ENCODE measurements at places on chromosomes 6 and 20.
A peak's percentile ranks its signal among the peaks of the same experiment; 100 is the strongest.

DNA sequence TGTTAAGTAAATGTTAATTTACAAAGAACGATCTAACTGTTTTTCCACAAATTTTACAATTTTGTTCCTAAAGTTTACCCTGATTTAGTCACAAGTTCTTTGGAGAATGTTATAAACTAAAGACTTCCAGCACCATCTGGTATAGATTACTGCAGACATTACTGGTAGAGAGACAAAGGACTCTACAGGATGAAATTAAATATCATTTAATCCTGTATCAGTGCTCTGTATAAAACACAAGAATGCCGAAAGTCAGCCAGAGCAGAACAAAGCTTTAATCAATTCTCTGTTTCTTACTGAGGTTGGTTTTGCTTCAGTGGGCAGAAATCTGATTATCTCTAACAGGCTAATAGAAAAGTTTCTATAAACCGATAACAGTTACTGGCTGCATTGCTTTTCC, 763.6 kb downstream of the TENT5A start:
- DNase-seq, result no peak

DNA sequence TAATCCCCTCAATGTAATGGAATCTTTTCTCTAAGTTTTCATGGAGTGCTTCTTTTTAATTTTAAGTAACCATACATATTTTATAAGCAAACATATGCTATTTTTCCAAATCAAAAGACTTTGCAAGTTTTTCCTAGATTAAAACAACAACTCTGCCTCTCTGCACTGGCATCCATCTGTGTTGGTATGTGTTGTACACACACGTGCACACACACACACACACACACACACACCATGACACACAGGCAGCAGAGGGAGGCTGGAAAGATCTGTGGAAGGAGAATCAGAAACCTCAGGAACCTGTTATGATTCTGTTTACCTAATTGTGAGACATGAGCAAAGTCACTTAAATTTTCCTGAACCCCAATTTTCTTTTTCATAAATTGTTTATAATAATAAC, 295.0 kb upstream of the PRDM1 start:
- no peak for DNase-seq

DNA sequence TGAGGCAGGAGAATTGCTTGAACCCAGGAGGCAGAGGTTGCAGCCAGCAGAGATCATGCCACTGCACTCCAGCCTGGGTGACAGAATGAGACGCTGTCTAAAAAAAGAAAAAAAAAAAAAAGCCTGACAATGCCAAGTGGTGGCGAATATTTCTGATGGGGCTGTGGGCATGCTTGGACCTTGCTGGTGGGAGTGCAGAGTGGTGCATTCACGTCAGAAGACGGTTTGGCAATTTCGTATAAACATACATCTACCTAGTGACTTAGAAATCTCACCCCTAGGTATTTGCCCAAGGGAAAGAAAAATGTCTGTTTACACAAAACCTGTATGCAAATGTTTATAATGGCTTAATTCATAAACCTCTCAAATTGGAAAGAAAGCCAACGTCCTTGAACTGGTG, 33.6 kb downstream of the CTCFL start:
- DNase-seq, result no peak

GRCh38 chr6:129599467-129599866, 110.5 kb downstream of the ARHGAP18 start:
- DNase-seq, result no peak

- DNase-seq, result peak; percentile 44
Measured at GRCh38 chr20:58651946-58652605, 993 bp downstream of the STX16 start.

DNA sequence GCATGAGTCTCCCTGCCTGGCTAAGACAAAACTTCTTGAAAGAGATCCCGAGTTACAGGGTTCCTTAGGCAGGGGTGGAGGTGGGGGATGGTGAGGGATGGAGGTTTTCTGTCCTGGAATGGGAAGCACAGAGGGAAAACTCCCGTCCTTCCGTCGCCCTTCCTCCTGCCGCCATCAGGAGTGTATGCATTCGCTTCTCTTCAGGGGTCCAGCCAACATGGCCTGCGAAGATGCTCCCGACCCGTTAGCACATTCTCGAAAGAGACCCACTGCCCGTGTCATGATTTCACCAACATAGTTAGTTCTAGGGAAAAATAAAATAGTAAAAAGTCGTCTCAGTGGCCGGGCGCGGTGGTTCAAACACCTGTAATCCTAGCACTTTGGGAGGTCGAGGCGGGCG, 37.1 kb downstream of the KIF25 start:
- no peak for DNase-seq

DNA sequence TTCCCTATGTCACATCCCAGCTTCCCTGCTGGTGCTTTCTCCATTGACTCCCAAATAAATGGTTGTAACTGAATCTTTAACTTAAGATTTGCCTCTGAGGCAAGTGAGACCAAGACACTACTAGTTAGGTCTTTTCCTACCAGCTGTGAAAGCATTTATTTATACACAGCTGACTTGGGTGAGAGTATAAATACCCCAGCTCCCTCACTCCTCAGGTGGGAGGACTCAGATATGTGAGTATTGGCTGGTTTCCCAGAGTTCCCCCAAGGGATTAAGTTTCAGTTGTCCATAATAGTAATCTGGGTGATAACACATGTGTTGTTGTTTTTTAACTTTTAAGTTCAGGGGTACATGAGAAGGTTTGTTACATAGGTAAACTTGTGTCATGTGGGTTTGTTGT, 49.8 kb downstream of the CFAP61 start:
- no peak for DNase-seq

DNA sequence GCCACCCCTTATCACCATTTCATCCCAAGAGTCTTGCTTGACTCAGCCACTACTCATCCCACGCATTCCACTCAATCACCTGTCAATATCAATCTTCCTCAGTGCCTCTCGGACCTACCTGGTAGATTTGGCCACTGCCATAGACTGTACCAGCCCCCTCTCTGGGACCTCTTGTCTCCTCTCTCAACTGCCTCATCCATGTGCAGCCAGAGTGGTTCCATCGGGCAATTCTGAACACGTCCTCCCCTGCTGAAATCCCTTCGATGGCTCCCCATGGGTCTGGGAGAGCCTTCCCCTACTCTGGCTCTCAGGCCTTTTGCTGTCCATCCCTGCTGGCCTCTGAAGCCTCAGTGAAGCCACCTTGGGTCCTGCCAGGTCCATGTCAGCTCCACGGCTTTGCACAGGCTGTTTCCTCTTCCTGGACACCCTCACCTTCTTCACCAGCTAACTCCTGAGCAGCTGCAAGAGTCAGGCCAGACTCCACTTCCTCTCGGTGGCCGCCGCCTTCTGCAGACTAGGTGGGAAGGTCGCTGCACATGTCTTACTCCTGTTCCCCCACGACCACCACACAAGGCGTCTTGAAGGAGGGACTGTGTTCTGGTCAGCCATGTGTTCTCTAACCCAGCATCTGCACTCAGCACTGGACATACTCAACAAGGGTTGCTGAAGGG, 120.4 kb downstream of the TOX2 start:
- no peak for DNase-seq

- no peak for DNase-seq
Measured at GRCh38 chr6:117338567-117338966, 73.2 kb downstream of the VGLL2 start.

GRCh38 chr6:93586306-93586705, 166.9 kb upstream of the EPHA7 start:
- DNase-seq, result no peak

DNA sequence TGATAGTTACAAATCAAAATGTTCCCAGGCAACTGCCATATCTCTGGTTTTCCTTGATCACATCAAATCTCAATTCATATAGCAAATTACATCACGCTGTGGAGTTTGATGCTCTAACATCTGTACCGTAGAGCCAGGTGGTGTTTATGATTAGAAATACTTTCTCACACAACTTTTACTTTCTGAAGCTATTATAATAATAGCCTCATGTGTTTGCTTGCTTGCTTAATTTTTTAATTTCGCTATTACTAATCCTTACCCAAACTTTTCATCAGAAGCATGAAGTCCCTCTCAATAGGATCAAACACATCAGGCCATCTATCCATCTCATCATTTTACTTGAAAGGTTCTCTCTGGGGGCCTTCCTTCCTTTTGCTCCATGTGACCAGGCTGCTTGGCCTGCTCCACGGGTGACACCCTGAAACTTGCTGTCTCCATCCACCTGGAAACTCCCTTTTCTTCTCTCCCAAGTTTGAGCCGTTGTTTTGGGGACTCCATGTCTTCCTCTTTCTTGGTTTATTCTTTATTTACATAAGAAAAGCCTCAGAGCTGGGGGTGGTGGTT, 75.4 kb downstream of the ADAT2 start:
- no peak for DNase-seq

DNA sequence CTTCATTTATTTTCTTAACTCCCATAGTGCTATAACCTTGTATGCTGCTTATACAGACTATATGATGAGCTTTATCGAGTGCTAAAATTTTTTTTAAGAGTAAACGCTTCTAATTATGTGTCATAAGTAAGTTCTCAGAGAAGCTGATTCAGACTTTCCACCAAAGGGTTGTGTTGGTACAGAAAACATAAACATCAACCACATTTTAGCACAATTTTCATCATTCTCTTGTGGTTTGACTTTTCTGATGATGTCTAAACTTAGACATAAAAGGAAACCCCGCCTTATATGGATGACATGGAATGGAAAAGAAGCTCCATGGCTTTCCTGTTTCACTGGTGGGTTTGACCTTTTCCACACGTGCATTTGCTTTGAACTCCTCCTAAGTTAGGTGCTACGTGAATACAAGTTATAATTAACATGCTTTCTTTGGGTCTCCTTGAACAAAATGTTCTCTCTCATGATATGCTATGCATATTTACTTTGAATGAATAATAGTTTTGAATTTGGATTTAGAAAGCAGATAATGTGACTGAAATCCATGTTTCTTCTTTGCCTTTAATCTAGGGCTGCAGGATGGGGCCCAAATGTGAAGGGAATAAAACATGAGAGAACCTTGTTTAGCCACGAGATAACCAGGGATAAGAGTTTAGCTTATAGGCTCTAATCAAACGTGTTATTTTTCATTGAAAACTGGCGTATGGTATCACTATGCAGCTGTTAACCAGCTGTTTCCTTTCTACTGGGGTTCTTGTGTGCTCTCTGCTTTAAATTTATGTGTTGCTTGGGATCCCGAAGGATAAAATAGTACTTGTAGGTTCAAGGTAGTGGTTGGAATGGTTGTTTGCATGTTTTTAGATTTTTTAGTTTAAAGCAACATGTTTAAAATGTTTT, 127.1 kb upstream of the AHI1 start:
- no peak for DNase-seq

DNA sequence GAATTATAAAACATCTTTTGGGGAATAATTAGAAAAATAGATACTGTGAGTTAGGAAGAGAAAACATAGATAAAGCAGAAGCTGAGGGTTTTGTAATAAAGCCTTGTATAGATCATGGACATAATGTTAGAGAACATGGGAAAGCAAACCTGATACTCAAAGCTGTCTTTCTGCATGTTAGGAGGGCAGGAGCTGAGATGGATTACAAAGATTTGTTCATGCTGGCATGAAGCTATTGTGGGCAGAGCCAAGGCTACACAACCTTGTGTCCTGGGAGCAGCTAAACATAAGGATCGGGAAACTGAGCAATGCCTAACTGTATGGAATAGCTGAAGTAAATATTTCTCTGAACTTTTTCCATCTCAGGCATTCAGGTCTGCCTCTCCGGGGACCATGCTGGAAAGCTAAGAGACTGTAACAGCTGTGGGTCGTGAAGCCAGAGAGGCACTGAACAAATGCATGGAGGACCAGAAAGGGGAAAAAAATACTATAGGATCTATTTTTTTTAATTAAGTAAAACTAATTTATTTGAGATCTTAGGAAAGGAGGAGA, 28.2 kb upstream of the CNKSR3 start:
- no peak for DNase-seq

- DNase-seq, result no peak
Measured at GRCh38 chr6:52346503-52346902, 15.4 kb upstream of the PAQR8 start.

GRCh38 chr6:134080171-134080795, 27.9 kb upstream of the SLC2A12 start:
- no peak for DNase-seq

- DNase-seq, result no peak
Measured at GRCh38 chr20:62787321-62787720, 9.0 kb upstream of the MRGBP start.

DNA sequence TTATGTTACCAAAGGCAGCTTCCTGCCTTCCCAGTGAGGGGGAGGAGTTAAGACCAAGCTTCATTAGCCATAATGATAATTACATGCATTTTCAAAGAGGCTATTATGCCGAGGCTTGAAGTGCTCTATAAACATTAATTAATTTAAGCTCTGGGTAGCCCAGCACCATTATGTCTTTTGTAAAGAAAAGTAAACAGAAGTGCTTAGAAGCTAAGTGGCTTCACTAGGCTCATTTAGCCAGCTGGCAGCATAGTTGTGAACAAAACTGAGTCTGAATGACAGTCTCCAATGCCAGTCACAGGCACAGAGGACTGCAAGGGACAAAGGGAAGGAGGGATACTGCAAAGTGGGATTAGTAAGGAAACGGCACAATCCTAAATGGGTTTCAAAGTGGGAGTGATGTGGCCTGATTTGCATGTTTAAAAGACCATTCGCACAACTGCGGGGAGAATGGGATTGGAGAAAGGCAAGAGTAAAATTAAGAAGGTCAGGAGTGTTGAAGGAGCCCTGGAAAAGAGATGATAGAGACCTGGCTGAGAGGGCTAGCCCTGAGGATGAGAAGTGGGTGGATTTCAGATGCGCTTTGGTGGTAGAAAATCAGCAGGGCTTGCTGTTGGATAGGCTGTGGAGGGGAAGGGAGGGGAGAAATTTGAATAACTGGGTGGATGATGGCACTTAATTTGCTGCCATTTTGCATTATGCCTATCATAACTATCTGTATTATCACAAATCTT, 20.1 kb upstream of the ISM1 start:
- no peak for DNase-seq

GRCh38 chr6:28657769-28658465, 132.2 kb downstream of the GPX5 start:
- DNase-seq, result peak; percentile 70

GRCh38 chr6:112504621-112505020, 157.5 kb downstream of the RFPL4B start:
- no peak for DNase-seq

GRCh38 chr6:41371992-41372831, 36.8 kb downstream of the NCR2 start:
- DNase-seq, result no peak

- no peak for DNase-seq
Measured at GRCh38 chr6:150987371-150987828, 121.9 kb downstream of the MTHFD1L start.

GRCh38 chr20:4369798-4370124, 351.9 kb upstream of the PRND start:
- DNase-seq, result no peak
